ENCODE measurements at places on chromosomes 3 and 15.
A peak's percentile ranks its signal among the peaks of the same experiment; 100 is the strongest.

GRCh38 chr3:151316267-151316991 is at the start of gene GPR87:
TSS of gene GPR87 (minus strand) at chr3:151316820. CDS start at chr3:151300100, 16,720 bp downstream.
- no peak for DNase-seq

- no peak for DNase-seq
Measured at GRCh38 chr3:179603321-179603720, 1.1 kb downstream of the MRPL47 start.

- no peak for DNase-seq
Measured at GRCh38 chr3:146313031-146313745, 62.3 kb upstream of the PLSCR4 start.

GRCh38 chr3:24190256-24190655 is 245.2 kb downstream of the NR1D2 start:
- no peak for DNase-seq

DNA sequence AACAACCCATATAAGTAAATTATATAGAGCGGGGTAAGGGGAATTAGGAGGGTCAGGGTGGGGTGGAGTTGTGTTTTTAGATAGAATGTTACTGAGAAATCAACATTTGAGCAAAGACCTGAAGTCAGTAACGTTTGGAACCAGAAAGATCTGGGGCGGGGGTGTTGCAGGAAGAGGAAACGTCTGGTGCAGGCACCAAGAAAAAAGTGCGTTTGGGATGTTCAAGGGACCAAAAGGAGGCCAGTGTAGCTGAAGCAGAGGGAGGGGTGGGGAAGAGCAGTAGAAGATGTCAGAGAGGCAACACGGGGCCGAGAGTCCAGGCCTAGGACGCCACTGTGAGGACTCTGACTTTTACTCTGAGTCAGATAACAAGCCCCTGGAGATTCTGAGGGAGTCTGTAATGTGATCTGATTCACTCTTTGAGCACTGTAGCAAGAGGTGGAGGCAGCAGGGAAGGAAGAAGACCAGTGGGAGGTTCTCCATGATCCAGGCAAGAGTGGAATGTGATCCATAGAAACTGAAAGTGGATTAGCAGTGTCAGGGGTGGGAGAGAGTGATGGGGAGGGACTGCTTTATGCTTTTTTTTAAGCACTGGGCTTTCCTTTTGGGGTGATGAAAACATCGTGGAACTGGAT is 179.3 kb upstream of the CHRM5 start:
- no peak for DNase-seq

DNA sequence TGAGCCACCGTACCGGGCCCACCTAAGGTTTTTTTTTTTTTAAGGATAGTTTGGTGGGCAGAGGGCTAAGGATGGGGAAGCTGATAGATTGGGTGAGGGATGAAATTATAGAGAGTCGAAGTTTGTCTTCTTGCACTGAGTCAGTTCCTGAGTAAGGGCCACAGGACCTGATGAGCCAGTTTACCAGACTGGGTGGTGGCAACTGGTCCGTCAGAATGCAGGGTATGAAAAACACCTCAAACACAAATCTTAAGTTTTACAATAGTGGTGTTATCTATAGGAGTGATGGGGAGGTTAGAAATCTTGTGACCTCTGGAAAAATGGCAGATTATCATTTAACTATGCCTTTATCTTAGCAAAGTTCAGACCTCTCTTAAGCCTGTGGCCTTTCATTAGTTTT is 2.8 kb downstream of the ZNF860 start:
- DNase-seq, result no peak

- no peak for DNase-seq
Measured at GRCh38 chr3:17050071-17050470, 165.3 kb downstream of the PLCL2 start.

DNA sequence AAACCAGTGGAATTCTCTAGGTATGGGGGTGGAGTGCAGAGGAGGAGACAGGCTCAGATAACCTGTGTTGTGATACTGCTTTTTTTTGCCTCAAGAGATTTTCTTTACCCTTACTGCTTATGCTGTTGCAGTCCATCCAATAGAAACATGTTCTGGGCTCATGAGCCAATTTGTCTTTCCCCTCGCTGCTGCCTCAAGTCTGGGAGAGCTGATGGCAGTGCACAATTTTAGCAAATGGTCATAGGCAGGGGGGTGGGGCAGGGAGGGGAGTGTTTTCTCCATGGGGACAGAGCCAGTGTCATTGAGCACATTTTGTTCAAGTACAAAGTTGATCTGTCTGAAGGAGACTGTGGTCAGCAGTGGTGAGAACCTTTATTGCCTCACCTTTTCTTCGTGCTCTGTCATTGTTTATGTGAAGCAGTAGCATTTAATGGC is 134.9 kb downstream of the MBNL1 start:
- DNase-seq, result no peak

DNA sequence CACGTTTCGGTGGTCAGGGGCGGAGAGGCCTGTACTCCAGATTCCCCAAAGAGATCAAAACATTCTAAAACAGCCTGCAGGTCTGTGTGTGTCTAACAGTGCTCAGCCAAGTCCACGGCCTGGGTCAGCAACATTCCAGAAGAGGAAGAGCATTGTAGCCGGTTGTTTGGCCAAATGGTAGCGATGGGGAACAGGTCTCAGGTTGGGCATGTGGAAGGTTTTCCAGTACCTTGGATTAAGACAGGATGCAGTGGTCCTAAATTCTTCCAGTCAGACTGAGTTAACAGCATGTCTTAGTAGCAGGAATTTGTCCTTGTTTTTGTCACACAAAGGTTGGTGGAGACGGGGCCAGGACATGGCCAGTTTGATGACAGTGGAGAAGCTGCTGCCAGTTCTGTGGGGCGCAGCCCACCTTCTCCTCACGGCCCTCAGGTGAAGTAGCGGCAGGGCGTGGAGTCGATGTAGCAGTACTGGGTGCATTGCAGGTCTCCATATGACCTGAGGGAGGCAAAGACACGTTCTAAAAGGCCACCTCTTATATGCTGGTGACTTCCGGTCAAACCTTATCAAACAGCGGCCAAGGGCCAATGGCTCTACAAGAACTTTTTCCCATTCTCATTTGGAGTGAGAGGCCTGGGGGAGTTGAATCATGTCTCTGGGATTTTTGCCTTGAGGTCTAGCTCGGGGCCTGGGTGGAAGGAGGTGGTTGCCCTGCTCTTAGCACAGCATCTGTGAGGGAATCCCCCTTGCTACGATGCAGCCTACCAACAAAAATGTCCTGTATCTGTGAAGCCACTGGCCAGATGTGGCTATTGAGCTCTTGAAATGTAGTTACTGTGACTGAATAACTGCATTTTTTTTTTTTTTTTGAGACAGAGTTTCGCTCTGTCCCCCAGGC is 24.1 kb downstream of the EAF1 start:
- no peak for DNase-seq

DNA sequence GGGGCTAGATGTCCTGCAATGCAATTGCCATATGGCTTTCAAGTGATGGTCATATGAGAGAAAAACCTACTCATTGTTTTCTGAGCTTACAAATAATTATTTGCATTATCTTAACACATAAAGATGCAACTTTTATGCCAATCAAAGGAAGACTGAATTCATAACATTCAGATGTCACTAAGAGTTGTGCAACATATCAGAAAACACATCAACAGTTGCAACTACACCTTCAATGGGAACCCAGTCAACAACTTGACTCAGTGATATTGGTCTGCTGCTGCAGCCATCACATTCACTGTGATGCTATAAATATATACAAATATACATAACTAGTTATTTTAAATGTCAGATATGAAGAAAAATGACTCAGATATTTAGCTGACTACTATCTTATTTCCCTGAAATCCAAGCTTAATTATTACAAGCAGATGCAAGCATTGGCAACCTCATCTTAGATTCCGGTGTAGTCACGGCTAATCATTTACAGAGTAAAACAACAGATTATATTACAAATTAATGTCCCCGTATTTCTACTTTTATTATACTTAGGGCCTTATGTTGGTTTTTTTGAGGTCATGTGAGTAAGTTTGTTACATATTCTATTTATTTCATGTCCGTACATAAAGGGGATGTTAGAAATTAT is 23.7 kb downstream of the CNTN3 start:
- no peak for DNase-seq

DNA sequence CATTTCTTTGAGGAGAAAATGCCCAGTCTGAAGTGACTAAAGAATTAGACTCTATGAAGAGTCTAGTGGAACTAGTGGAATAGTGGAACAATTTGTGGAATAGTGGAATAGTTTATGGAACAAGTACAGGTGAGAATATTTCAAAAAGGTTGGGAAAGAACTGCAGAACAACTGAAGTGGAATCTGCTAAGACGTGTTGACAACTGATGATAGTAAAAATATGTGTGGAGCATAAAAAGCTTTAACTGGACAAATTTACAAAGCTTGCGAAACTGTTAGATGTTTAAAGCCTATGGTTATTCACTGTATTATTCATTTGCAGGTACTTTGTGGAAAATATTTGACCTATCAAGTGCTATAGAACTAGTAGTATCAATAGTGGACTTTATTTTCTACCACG is 164.5 kb downstream of the ADAMTS9 start:
- DNase-seq, result no peak

DNA sequence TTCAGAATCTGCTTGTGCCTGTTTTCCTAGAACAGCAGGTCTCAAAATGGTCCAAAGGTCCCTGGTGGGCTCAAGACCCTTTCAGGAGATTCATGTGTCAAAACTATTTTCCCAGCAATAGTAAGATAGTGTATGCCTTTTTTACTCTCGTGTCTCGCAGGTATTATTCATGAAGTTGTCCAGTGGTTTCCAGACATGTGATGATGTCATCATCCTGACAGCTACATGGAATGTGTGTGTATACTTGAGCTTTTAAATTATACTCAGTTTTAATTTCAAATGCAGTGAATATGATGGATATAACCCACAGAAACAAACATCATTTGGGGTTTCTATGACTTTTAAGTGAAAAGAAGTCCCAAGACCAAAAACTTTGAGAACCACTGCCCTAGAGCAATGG is 288.6 kb downstream of the NTRK3 start:
- no peak for DNase-seq

DNA sequence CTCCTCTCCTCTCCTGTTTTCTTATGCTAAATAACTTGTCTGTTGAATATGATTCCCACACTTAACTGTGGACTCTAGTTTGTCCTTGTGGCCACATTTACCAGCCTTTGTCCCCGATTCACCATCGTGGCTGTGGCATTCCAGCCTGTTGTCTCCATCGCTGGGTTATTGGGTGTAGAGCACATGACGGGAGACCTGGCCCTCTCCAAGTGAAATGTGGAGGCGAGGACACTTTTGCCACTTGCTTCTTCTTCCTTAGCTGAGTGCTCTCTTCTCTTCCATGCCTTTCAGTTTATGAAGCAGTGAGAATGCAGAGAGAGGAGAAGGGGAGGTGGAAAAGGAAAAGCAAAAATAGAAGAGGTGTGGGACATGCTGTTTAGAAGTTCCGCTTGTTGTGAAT is 61.5 kb upstream of the SAMMSON start:
- DNase-seq, result no peak

GRCh38 chr15:91318516-91318915 is 218.5 kb downstream of the SV2B start:
- no peak for DNase-seq

DNA sequence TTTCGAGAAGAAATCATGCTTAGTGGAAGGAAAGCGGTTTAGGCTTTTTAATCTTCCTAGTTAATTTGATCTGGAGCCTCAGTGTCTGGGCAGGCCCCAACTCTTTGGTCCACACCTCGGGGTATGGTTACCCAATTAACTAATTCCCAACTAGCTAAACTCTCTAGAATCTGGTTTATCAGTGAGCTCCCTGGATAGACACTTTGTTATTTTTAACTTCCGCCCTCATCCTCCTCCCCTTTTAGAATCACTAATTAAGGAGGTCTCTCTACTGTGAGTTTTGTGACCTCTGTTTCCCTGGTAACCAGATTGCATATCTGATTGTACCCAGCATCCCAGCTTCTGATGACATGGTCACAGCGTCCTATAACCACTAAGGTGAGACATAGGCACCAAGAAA is 112.2 kb downstream of the RARB start:
- DNase-seq, result no peak

DNA sequence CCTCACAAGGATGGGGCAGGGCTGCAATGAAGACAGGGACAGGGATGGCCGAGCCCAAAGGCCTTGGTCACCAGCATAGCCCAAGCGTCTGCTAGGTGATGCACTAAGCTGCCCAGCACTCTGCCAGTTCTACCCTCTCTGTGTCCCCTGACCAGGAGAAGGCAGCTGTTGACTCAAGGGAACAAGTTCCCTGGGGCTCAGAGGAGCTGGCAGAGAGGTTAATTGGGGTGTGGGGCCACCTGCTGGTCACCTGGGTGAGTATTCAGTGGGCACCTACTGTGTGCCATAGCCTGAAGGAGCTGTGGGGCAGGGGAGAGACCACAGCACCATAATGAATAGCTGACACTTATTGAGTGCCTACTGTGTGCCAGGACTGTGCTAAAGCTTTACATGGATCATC is 22.0 kb upstream of the DOCK3 start:
- peak; percentile 51 for DNase-seq

DNA sequence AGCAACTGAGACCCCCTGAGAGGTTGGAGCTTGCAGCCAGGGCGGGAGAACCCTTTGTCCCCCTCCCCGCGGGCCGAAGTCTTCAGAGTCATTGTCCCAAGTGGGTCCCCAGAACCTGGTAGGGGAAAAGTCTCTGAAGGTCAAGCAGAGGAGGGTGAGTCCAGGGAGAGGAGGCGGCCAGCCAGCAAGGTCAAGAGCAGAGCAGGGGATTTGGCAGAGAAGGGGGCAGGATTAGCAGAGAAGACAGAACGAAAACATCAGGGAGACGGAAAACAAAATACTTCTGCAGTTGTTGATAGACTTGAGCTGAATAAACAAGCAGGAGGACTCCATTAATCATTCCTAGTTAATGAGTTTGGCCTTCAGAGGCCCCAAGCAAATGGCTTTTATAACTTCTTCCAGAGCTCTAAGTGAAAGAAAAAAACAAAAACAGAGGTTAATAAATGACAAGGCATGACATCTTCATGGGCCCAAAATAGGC is 66.7 kb downstream of the GRIP2 start:
- no peak for DNase-seq

All from CD4-positive, alpha-beta T cell (primary cell).